ENCODE measurements at places on chromosomes 6 and 20. TPM values are rescaled to one million over a fixed set of nuclear protein-coding genes. Genes with fewer than 3 reads are reported as not detected.

SLC23A2 gene
- 27.1 TPM for total RNA-seq

EDN1 gene
- not detected for total RNA-seq

CCN2 gene
- total RNA-seq, result 24.2 TPM

RHAG gene
- total RNA-seq, result not detected

ARMC2 gene
- total RNA-seq, result 10.0 TPM

STMND1 gene
- not detected for total RNA-seq

DNA sequence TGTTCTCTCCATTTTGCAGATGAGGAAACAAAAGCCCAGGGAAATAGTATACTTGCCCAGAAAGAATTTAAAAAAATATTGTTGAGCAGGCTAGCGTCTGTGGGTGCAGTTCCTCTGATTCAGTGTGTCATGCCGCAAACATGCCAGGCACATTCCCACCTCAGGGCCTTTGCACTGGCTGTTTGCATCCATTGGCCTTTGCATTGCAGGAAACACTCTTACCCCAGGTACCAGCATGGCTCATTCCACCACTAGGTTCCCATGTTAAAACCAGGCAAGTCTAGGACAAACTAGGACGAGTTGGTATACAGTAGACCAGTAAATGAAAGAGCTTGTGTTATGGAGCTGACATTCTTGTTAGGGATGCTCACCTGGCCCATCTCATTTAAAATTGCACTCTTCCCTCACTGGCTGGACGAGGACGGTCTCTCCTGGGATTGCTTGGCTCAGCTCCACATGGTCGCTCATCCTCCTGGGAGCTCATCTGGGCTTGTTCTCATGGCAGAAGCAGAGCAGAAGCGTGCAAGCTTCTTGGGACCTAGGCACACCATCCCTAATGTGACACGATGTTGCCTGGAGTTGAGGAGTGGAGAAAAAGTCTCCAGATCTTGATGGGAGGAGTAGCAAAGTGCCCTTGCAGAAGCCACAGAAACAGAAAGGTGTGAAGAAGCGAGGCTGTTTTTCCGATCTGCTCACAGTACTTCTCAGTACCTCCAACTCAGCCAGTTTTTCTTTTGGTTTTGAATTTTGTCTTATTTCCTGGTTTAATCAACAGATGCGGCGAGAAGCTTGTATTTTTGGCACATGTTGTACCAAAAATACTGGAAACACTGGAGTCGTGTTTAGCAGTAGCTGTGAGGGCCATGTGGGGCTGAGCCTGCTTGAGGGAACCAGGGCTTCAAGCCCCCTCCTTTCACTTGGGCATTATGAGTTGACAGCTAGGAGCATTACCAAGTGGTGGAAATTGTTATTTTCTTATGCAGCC is 13.9 kb downstream of the ZNF831 start:
- no peak for DNase-seq

DNA sequence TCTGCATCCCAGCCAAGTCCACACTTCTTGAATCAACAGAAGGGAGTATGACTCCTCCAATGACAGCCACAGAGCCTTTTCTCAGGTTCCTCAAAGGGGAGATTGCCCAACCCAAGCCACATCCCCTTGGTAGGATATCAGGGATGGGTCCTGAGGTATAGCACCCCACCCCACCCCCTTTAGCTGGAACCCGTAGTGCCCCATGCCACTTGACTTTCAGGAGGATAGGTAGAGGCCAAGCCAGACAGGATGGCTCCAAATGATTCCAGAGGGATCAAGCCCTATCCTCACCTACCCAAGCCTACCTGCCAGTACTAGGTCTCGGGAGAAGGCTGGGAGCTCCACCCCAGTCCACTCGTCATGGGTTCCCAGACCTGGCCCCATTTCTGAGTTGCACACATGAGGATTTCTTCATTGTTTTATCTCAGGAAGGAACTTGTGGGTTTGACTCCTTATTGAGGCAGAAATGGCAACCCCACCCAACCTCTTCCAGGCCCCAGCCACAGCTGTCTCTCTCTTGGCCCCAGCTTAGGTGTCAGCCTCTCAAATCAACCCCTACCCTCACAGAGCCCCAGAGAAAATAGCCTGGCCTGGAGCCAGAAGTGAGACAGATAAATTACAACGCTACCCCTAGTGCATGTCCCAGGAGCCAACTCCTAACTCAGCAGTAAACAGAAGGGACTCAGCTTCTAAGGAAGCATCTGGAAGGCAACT is 3.6 kb downstream of the CCND3 start:
- DNase-seq, result no peak

DNA sequence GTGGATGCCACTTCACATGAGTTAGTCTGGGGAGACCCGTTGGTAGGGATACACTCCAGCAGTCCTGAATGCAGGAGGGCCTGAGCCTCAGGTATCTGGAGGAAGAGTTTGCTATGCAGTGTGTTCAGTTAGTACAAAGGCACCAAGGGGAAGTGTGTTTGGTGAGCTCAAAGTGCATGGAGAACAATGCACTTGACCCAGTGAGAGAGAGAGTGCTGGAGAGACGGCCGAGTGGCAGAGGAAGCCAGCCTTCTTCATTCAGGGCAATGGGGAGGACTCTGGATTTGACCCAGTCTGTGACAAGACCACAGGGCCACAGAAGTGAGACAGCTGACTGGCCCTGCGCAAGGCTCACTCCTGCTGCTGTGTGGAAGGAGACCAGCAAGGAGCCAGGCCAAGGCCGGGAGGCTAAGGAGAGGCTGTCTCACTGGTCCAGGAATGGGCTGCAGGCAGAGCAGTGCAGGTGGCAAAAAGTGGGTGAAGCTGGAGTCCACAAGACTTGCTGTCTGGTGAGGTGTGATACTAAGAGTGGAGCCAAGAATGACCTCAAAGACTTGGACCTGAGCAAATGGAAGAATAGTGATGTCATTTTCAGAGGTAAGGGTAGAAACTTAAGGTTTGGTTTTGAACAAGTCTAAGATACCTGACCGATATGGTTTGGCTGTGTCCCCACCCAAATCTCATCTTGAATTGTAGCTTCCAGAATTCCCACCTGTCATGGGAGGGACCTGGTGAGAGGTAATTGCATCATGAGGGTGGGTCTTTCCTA is 38.0 kb downstream of the PDE10A start:
- DNase-seq, result no peak

DNA sequence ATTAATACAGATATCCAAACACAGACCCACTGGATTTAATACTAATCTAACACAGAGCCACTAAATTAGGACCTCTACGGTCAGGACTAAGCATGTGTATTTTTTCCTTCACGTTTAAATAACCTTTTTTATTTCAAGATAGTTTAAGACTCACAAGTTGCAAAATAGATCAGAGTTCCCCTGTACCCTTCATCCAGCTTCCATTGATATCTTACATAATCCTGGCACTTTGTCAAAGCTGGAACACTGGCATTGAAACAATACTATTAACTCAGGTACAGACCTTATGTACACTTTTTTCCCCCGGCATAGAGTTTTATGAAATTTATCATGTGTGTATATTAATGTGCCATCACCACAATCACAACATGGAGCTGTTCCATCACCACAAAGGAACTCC is 2.1 kb downstream of the C6orf163 start:
- DNase-seq, result no peak

DNA sequence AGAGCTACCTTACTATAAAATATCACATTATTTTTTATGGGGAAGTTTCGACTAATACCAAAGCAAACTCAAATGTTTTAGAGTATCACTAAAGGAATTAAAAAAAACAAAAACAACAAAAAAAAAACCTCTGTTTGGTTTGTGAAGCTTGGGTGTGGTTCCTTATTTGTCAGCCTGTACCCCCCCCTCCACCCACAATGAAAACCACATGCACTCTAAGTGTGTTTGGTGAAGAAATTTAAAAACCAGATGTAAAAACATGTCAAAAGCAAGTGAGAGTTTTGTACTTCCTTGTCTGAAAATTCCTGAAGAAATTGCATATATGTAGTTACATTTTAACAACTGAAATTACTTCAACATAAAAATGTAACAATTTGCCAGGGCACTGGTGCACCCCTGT is 3.1 kb downstream of the STK38 start:
- no peak for DNase-seq

DNA sequence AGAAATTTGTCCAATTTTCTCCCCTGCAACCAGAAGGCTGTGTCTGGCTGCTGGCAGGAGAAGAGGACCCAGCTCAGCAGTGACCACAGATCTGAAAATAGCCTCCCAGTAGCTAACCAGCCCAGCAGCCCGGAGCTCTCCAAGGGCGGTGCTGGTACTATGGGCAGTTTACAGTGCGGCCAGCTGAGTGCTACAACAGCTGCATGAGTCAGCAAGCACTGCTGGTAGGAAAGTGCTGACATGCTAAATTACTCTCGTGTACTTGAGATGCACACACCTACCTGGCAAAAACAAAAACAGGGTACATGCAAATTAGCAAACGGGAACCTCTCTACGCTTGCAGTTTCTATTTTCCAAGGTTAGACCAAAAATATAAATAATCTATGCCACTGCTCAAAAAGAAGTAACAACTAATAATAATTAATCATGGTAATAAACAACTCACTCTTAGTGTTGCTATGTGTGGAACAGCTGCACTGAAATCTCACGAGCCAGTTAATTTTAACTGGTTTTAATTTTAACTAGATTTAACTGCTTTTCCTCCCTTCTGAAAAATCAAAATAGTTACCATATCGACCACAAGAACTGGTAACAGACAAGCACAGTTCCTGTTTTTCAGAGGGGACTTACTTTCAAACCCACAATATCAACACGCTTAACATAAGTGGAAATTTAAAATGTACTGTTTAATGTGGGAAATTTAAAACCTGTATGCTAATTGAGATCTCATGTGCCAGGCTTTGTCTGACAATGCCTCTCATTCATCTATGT is 10.8 kb downstream of the BACH2 start:
- DNase-seq, result peak; percentile 36

DNA sequence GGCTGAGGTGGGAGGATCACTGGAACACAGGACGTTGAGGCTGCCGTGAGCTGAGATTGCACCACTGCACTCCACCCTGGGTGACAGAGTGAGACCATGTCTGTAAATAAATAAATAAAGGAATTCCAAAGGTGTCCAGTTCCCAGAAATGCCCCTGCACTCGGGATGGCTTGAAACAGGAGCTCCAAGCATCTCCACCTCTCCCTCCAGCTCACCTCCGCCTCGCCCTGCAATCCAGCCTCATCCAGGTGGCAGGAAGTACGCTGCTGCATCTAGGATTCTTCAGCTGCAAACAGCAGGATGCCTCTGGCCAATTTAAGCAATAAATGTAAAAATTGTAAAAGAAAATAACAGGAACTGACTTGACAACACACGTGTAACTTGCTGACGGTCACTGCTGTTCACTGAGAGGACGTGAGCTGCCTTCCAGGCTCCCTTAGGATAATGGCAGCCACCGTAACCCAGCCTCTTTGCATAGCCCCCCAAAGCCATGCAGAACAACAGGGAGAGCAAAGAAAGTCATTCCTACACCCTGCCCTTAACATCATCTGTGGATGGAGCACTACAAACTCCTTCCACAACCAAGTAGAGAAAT is 11.4 kb upstream of the GRM4 start:
- no peak for DNase-seq

DNA sequence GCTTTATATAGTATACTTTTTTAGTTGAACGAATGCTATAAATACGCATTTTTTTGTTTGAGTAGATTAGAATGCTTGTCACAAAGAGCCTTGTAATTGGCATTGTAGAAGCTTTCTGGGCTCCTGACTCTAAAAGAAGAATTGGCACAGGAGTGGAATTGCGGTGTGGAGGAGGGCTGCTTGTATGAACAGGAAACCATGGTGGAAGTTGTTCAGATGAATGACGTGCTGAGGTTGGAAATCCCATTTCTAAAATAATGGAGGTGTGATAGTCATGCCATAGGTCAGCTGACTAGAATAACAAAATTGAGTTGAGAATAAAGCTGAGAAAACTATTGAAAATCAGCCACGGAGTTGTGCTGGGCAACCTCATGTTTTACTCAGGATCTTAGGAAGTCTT is 174.9 kb downstream of the QKI start:
- DNase-seq, result no peak

DNA sequence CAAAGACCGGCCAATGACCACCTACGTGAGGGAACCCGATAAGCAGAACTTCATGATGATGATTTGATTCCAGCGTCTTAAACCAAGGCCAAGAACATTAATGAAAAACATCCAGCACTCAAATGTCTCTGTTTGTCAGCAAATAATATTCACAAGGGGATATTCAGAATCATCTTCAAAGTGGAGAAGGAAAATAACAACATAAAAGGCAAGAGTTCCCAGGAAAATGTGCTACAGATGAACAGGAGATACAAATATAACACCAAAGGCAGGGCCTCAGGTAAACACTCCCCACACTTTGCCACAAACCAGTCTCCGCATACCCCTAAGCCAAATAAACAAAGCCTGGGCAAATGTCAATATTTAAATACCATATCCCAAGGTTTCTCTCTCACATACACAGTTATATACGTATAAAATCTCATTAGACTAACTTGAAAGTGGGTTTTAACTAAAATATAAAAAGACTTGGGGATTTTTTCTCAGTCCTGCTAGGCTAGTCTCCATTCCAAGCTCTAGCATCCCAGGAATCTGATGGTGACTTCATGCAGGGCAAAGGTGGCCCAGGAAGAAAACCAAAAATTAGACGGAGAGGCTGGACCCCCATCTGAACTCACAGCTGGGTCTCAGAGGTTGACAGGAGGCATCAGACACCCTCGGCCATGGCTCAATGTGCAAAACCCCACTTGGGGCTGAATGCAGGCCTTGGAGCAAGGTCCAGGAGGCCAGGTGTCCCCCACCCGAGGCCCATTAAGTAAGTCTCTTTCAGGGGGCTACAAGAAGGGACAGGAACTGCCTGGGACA is 32.1 kb downstream of the TRAM2 start:
- DNase-seq, result no peak

DNA sequence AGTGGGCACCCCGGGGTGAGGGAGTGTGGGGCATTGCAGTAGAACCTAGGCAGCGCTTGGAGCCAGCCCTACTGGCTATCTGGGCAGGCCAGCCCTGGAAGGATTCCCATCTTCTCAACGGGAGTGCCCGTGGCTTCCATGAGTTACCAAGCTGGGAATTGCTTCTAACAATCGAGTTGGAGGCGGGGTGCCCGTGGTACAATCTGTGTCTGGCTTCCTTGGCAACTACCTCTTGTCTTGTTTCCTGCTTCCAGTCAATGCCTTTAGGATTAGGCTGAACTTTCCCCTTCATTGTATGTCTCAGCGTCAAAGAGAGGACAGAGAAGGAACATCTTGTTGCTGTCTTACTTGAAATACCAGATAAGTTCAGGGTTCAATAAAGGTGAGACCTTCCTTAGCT is 33.3 kb downstream of the PPP1R14C start:
- DNase-seq, result no peak
